Stimulated activated CD4-positive, alpha-beta T cell treated with anti-CD3 and anti-CD28 coated beads, Interleukin-1b, Interleukin-23, amount 100 ng/mL, for 4 hours (primary cell): ENCODE measurements at places on chromosomes 7 and 10.

DNA sequence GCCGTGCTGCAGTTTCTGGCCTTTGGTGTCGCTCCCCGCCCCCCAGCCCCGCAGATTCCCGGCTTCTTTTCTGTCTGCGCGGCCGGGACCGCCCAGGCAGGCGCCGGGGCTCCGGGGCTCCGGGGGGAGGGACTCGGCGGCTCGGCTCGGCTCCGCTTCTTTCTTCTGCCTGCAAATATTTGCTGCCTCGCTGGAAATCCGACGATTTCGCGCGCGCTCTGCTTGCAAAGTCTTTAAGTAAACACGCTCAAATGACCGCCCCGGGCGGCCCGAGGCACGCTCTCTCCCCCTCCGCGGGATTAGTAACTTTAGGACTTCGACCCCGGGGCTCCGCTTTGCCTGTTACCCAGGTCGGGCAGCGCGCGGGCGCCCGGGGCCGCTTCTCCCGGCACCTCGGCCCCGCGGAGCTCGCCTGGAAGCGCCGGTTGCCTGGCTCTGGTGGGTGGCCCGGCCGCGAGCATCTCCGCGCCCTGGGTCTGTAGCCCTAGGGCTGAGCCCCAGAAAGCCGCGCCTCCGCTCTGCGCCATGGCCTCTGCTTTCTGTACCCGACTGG, 3.9 kb upstream of the GATA3 start:
- DNase-seq, result no peak

DNA sequence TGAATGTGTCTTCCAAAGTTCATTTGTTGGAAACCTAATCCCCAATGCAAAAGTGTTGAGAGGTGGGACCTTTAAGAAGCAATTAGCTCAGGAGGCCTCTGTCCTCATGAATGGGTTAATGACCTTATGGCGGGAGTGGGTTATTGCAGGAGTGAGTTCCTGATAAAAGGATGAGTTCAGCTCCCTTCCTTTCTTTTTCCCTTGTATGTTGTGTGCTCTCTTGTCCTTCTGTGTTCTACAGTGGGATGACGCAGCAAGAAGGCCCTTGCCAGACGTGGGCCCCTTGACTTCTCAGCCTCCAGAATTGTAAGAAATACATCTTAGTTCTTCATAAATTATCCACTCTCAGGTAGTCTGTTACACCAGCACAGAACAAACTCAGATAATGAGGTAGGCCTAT, 206.0 kb downstream of the DNAJC1 start:
- DNase-seq, result no peak

DNA sequence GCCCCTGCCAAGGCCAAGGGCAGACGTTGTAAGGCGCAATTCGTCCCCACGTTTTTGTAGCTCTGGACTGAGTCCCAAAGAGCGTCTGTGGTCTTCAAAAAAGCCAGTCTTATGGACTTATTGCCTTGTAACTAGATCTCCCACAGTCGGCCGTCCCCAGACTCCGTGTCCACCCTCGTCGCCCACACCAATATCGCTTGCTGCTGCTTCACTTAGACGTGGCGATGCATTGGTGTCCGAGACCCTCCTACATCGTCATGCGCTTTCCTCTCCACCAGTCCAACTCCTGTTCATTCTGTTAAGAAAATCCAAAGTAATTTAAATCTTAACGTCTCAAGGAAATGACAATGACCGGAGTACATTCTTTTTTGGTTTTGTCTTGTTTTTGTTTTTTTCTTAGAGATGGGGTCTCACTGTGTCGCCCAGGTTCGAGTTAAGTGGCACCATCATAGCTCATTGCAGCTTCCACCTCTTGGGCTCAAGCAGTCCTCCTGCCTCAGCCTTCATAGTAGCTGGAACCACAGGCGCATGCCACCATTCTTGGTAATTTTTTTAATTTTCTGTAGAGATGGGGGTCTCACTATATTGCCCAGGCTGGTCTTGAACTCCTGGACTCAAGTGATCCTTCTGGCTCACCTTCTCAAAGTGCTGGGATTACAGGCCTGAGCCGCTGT, 851 bp downstream of the KIFBP start:
- no peak for DNase-seq

- no peak for DNase-seq
Observed at GRCh38 chr10:72315054-72315453, 39.7 kb downstream of the DNAJB12 start.

DNA sequence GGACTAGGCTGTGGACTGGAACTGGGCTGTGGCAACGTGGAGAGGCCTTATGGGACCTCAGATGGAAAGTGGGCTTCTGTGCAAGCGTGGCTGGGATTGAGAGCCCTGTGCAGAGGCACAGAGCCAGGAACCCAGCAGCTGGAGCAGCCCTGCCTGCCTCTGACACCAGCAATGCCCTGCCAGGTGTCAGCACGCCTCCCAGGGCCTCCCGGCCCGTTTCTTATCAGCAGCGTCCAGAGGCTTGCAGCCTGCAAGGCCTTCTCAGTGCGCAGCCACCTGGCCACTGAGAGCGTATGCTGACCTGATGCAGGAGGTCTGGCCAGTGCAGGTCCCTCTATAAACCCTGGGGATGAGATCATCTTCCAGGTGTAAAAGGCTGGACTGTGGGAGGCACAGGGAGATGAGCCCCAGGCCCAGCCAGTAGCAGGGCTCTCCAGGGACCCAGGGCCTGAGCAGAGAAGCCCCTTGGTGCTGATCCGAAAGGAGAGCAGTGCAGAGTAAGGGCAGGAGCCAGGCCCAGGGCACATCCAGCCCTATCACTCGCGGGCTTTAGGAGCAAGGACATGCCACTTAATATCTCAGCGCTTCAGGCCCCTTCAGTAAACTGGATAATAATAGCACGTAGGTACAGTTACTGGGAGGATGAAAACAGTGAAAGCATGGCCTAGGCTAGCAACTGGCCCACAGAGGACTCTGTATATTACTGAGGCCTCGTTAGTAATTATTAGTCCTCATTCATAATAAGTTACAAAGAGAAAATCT, 38.8 kb upstream of the ANTXRL start:
- DNase-seq, result no peak

- DNase-seq, result no peak
Observed at GRCh38 chr7:116584721-116585120, 59.9 kb downstream of the CAV1 start.

DNA sequence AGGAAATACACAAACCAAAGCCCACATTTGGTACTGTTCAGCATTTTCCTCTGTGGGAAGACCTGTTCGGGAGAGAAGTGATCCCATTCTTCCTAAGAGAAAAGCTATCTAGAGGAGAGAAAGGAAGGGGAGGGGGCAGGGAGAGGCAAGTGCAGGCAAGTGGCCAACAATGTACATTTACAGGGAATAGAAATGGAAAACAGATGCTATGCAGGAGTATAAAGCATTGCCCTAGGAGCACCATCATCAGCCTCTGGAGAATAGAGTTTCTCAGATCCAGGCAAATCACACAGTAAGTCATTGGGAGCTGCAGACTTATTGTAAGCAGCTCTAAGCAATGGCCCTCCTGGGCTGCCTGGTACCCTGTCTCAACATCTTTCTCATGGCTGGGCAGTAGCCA, 424.4 kb upstream of the AUTS2 start:
- DNase-seq, result no peak

DNA sequence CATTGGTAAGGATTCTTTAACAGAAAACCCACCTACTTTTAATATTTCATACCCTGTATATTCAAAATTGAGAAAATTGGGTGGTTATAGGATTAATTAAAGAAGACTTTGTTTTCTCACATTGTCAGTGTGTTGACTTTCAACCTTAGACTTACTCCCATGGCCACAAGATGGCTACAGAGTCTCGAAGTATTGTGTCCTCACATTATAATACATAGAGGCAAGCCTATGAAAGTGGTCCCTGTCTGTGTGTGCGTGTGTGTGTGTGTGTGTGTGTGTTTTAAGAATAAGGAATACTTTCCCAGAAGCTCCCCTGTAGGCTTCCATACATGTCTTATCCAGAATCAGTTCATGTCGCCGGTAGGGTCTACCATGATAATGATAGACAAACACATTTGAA, 180.0 kb downstream of the PHF14 start:
- DNase-seq, result no peak

GRCh38 chr10:282294-283139, 147.3 kb downstream of the ZMYND11 start:
- no peak for DNase-seq

- no peak for DNase-seq
Observed at GRCh38 chr10:2920168-2920567, 147.2 kb upstream of the PFKP start.

DNA sequence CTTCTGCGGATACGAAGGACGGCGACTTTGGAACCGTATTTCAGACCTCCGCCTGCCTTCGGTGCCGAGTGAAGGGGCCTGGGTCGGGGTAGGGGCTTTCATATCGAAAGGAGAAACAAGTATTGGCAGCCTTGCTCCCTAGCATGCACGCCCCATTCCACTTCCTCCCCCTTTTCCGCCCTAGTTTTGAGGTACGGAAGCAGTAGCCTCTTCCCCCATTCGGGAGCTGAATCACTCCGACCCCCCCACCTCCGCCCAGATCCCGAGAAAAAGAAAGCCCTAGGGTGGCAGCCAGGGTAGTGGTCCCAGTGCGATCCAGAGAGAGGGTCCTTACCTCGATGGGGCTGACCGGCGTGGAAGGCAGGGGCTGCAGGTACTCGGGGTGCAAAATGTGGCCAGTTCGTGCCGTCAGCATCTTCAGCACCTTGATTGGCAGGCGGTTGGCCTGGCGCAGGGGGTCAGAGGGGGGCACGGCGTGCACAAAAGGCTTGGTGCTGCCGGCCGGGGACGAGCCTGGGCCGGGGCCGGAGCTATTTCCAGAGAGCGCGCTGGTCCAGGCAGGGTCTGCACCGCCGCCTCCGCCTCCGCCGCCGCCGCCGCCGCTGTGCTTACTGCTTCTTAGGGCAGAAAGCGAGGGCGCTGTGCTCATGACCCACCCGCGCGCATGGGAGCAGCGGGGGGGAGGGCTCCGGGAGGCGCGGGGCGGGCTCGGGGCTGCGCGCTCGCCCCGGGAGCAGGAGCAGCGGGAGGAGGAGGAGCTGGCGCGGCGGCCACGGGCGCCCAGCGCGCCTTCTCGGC, 594 bp downstream of the ZNF503 start:
- DNase-seq, result no peak

DNA sequence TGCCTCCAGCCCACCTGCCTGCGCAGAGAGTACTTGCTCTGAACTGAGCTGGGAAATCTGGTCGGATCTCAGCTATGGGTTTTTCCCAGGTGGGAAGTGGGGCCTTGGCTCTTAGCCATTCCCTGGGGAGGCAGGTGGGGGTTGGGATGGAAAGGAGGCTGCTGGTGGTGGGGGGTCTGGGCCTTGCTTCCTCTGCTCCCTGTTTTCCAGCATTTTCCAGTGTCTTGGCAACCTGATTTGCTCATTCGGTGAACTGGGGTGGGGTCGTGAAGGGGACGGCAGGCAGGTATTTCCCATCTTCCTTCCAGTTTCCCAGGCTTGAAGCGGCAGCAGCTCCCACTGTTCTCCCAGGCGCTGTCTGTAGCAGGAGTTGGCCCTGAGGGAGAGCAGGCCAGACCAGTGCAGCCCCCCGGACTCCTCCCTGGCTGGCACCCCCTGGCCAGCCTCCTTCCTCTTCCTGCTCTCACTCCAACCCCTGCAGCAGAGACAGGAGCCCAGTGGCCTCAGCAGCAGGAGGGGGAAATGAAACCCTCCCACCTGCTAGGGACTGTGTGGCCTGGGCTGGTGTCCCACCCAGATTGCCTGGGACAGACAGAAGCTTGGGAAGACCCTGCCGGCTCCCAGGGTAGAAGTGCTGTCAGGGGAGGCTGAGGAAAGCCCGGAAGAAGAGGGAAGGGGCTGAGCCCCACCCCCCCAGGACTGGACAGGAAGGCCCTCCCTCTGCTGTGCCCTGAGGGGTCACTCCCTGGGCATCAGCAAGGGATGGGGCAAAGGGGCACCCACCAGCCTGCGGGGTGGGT, 6.6 kb downstream of the TRIM8 start:
- DNase-seq, result no peak

GRCh38 chr10:64067859-64068258, 546.7 kb downstream of the REEP3 start:
- DNase-seq, result no peak

DNA sequence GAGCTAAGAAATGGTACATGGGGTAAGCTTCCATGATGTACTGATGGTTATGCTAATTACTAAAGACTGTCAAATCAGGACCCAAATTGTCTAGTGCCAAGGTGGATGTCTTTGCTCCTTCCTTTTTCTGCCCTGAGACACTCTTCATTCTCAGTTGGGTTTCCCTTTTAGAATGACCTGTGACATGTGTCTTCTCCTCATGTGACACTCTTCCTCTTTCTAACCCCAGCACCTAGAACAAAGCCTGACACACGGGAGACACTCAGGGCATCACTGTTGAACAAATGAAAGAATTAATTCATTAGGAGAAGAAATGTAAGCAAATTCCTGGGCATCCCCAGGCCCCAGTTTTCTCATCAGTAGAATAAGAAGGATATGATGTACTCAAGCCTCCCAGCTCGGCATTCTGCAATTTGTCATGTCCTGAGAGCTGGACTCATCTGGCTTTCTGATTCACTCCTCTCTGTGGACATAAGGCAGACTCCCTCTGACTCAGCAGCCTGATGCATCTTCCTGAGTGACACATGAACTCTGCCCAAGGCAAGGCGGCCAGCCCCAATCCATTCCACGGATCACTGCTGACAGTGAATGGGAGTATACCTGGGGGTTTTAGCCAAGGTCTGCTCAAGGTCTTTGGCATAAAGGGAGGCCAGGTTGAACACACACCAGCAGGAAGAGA, 473.8 kb downstream of the KCNMA1 start:
- DNase-seq, result no peak

- DNase-seq, result no peak
Observed at GRCh38 chr7:158446706-158447105, 140.9 kb downstream of the PTPRN2 start.

DNA sequence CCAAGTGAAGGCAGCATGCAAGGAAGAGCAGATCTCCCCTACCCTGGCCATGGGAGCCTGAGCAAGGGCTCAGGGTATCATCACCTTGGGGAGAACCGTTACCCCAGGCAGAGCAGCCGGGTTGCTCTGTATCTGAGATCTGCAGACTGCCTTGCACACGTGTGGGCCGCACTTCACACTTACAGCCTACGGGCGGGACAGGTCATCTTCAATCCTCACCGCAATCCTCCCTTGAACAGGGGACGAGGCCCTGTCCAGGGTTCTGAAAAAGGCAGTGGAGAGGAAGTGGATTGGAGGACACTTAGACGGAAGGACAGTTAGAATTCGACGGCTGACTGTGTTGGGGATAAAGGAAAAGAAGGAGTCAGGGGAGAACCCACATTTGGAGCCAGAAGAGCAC, 51.4 kb downstream of the NPS start:
- DNase-seq, result no peak

GRCh38 chr10:96368971-96369370, 10.2 kb upstream of the OPALIN start:
- DNase-seq, result no peak

- DNase-seq, result no peak
Observed at GRCh38 chr7:84975586-84976185, 211.2 kb downstream of the SEMA3D start.

DNA sequence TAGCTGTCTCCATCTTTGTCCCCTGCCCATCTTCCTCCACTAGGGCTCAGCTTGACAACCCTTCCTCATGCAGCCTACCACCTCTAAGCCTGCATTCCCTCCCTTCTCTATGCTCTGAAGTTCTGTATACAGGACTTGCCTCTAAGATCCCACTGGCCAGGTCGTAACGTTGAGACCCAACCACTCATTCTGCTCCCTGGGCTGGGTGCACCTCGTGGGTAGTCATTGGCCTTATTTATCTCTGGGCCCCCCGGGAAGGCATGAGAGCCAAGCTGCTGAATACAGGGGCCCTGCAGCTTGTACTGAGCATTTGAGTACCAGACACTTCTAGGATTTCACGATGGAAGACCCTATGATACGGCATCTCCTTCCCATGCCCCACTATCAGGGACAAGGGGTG, 31.2 kb downstream of the MYL10 start:
- no peak for DNase-seq
